Ecto neural progenitor cell (in vitro differentiated cells): ENCODE measurements at places on chromosomes 16 and 17.

DNA sequence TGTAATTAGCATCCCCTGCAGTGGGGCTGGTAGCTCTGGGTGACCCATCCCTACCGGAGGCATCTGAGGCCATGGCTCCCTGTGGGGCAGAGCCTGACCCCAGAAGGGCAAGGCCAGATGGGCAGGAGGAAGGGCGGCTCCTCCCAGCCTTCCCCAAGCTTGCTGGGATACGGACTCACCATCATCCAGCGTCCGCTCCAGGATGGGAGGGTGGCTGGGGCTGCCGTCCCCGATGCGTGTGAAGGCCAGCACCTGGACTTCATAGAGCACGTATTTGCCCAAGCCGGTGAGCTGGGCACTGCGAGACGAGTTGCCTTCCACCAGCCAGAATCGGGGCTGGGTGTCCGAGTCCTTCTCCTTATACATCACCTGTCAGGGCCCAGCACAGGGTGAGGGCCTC is 81.6 kb upstream of the CDC42EP4 start:
- DNase-seq, result no peak

GRCh38 chr16:74862743-74863244 is 88.2 kb upstream of the FA2H start:
- no peak for DNase-seq

GRCh38 chr16:57038166-57038565 is 48.8 kb downstream of the NLRC5 start:
- no peak for DNase-seq

- no peak for DNase-seq
Measured at GRCh38 chr17:73269329-73269615, 7.6 kb upstream of the CPSF4L start.

- DNase-seq, result no peak
Measured at GRCh38 chr17:14904386-14904785, 360.7 kb downstream of the PMP22 start.
